ENCODE measurements at places on chromosomes 5 and 9. TPM values are rescaled to one million over a fixed set of nuclear protein-coding genes. Genes with fewer than 3 reads are reported as not detected.

DNA sequence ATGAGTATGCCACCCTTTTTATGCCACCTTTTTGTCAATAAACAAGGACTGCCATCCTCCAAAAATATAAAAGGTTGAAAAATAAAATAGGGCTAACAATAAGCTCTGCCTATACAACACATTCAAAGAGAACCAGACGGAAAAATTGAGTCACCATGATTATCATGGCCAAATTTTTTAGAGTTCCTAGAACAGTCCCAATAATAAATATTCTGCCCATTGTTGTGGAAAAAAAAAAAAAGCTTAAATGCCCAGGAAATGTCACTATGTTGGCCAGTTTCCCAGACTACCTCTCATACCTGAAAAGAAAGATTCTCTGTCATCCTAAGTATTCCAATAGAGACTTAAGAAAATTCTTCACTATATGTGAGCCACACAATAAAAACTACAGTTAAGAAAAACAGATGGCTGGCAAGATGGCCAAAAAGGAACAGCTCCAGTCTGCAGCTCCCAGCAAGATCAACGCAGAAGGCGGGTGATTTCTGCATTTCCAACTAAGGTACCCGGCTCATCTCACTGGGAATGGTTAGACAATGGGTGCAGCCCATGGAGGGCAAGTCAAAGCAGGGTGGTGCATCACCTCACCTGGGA lies 149.0 kb downstream of the TMEM161B start:
- DNase-seq = no peak

Gene TAF11L10
- total RNA-seq = not detected

Gene RASEF
- 0.08 TPM for total RNA-seq

DNA sequence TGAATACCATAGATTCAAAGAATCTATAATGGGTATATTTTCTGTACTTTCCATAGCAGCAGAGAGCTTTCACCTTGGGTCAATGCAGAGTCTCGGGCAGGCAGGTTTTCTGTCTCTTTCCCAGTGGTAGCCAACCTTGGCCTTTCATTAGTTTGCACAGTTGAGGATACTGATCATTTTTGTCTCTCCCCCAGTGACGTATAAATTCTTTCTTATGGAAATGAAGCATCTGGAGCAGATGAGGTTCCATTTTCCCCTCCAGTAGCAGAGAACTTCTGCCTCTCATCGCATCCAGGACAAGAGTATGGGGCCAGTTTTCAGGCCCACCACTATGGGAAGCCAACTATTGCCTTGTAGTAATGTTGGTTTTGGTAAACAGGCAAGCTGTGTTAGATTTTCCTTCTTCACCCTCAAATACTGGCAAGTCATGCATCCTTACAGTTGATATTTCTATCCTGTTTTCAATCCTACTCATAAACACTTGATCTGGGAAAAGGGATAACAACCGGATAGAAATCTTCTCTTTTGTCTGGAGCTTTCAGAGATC lies 845.2 kb upstream of the CDH18 start:
- no peak for DNase-seq

- DNase-seq = no peak
These were observed 69.7 kb upstream of the NEURL1B start for GRCh38 chr5:172571413-172571812.

Gene FOXD1
- total RNA-seq = 5.4 TPM

DNA sequence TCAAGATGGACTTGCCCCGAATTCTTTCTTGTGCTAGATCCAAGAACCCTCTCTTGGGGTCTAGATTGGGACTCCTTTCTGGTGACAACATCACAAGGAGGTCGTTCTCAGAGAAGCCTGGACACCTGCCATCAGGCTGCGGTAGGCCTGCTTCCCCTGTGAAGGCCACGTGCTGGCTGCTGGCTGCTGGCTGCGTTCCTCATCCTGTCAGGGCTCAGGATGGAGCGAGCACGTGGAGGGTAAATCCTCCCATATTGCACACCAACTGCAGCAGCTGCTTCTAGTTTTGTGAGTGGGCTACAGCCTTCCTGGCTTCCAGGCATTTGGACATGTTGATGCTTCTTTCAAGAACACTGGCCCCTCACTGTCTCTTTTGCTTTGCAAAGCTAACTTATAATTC lies 95.6 kb downstream of the HSPA4 start:
- no peak for DNase-seq

DNA sequence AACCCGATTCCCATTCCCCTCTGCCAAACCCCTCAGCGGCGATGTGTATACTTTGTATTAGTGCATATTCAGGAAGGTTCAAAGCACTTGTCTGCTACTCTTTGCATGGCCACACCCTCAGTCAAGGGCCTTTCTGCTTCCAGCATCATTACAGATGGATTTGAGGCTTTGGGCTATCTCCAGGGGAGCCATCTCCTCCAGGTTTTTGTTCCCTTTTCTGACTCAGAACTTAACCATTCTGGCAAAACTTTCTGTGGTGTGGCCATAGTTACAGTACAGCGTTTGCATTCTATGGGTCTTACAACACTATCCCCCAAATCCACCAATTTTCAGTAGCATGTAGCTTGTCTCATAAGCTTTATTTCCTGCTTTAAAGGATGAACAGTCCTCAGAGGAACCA lies 36.0 kb upstream of the SVEP1 start:
- DNase-seq = no peak

Gene UNC13B
- 7.4 TPM for total RNA-seq

GRCh38 chr5:109805472-109805871 lies 115.7 kb downstream of the MAN2A1 start:
- DNase-seq = no peak

Gene PCDHB12
- 5.6 TPM for total RNA-seq

Gene OLFML2A
- total RNA-seq = 5.5 TPM

DNA sequence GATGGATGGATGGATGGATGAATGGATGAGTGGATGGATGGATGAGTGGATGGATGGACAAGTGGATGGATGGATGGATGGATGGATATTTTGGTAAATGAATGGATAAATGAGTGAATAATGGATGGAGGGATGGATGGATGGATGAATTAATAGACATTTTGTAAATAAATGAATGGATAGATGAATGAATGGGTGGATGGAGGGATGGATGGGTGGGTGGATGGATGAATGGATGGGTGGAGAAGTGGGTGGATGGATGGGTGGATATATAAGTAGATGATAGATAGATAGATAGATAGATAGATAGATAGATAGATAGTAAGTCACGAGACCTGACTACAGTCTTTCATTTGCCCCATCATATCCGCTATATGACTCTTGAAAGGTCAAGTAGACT lies 82.7 kb upstream of the OLFM1 start:
- no peak for DNase-seq

DNA sequence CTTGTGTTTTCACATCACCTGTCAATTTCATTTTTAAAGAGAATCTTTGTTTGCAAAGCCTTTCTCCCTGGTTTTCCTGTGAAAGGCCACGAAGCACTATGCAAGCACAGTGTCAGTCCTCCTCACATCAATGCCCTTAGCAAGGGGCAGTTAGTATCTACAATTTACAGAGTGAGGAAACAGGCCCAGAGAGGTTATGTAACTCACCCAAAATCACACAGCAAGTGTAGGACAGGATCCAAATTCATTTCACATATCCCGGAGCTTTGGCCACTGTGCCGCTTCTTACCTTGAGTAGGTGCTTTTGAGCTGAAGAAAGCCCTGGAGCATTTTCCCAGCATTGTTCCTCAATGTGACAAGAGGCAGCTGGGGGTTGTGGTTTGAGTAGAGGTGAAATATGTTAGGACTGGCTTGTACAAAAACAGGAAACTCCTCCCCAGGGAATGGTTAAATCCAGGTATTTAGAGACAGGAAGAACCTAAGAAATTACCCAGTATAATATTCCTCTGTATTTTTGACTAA lies 283.8 kb downstream of the NTRK2 start:
- no peak for DNase-seq

- peak; percentile 77 for DNase-seq
These were observed 1.7 kb downstream of the TRIO start for GRCh38 chr5:14144586-14145434.

DNA sequence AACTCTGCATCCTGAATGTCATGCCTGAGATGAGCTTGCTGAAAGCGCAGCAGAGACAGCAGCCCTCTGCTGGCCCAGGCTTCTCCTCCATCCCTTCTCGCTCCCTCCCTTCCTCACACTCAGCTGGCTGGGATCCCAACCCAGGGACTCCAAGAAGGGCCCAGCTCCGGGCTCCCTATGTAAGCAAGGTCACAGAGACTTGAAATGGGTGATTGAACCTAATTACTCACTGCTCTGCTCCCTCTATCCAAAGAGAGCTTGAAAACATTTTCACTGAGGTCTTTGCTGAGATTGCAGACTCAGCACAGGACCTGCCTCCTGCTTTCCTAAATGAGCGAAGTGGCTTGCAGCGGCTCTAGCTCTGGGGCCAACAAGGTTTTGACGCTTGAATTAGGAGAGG lies 42.8 kb downstream of the RAPGEF1 start:
- no peak for DNase-seq

DNA sequence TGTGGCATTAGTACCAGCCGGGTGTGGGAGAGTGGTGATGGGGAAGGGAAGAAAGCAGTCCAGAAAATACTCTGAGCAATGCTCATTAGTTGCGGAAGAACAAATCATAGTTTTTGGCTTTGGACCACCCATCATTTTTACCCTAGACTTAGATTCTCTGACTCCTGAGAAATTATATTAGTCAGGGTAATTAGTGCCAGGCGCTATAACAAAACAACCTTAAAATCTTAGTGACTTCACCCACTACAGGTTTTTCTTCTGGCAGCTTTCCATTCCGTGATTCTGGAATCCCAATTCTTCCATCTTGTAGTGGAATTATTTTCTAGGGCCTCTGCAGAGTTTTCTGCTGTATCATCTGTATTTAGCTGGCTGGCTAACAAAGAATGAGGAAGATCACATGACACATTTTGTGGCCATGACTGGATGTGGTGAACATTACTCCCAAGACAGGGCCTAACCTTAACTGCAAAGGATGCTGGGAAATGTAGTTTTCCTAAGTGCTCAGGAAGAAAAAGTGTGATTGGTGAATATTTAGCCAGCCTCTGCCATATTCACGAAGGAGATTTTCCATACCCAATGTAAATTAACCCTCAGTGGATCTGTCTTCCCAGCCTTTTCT lies 373.0 kb upstream of the MEF2C start:
- peak; percentile 63 for DNase-seq

All from H4 (cell line).